ENCODE measurements at places on chromosomes 1 and 21. TPM values are rescaled to one million over a fixed set of nuclear protein-coding genes. Genes with fewer than 3 reads are reported as not detected.

Gene ELAPOR1
- 0.20 TPM for total RNA-seq

Gene LRRC53
- total RNA-seq, result not detected

Gene AUNIP
- total RNA-seq, result 30.9 TPM

Gene ATP6V1G3
- not detected for total RNA-seq

Gene CALML6
- not detected for total RNA-seq

DNA sequence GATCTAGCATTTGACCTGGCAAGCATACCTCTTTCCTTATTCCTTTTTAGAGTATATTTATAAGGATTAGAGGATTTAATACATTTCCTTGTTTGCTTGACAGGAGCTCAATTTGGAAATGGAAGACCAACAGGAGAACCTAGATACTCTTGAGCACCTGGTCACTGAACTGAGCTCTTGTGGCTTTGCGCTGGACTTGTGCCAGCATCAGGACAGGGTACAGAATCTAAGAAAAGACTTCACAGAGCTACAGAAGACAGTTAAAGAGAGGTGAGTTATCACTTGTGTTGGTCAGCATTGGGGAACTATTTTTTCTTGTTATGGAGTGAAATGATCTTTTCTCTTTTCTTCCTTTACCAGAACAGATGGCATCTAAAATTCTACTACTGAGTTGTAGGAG is 123.4 kb upstream of the BMP8A start:
- no peak for DNase-seq

- no peak for DNase-seq
These were observed 105.9 kb upstream of the SLC45A1 start for GRCh38 chr1:8211883-8212579.

- peak; percentile 79 for DNase-seq
These were observed 42.8 kb downstream of the ACP6 start for GRCh38 chr1:147627435-147628110.

DNA sequence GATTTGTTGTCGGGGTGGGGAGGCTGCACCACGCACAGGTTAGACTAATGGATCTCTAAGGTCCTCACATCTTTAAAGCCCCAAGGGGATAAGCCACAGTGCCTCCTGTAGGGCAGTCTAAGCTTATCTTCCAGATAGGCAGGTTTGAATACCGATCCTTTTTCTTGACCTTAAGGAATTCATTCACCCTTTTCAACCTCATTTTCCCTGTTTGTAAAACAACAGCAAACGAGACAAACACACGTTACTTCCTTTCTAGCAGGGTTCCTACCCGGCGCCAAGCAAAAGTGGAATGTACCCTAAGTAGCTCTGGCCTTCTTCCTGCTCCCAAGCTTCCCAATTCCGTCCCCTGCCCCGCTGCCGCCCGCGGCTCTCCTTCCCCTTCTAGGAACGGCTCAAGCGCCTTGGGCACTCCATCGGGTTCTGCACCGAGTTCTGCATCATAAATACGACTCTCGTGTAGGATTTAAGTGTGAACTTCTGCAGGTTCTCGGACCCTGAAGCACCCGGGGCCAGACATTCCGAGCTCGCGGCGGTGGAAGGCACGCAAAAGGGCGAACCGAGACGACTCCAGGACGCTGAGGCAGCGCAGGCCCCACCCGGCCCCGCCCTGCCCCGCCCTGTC is 548 bp upstream of the CDC20 start:
- peak; percentile 80 for DNase-seq

DNA sequence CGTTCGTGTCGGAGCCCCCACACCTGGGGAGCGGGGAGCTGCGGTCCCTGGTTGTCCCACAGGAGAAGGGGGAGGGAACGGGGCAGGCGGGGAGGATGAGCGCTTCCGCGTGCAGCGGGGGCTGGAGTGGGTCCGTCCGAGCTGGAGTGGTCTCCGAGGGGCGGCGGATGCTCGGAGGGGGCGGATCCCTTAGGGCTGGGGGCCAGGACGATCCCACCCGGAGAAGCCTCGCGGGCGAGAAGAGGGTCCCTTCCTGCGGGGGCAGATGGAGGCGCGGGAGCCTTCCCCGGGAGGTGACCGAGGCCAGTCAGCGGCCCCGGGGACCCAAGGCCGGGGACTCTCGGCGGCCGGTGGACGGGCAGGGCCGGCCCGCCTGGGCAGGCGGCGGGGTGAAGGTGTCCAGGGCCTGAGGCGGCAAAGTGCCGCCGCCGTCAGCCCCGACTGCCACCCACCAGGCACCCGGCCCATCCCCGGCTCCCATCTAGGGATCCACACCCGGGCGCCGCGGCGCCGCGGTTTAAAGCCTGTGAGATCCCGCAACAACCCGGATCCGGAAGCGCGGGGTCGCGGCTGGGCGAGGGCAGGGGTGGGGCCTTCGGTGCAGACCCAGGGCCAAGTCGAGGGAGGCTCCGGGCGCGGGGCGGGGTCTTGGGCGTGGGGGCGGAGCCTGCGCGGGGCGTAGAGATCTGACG is 5.3 kb upstream of the CCDC27 start:
- peak; percentile 98 for DNase-seq

DNA sequence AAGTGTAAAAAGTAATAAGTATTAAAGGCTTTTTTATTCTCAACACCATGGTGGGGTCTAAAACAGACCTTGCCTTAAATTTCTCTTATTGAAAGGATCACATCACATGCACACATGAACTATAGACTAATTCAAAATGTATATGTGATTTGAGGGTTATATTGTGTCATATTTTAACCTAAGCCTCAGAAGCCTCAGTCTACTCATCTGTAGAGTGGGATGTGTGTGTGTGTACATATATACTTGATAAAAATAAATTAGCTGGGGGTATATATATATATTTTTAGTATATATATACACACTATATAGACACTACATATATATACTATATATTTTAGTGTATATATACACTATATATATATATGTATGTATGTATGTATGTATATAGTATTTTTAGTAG is 58.8 kb downstream of the KCTD3 start:
- no peak for DNase-seq

- DNase-seq, result no peak
These were observed 46.6 kb downstream of the WLS start for GRCh38 chr1:68185743-68186142.

DNA sequence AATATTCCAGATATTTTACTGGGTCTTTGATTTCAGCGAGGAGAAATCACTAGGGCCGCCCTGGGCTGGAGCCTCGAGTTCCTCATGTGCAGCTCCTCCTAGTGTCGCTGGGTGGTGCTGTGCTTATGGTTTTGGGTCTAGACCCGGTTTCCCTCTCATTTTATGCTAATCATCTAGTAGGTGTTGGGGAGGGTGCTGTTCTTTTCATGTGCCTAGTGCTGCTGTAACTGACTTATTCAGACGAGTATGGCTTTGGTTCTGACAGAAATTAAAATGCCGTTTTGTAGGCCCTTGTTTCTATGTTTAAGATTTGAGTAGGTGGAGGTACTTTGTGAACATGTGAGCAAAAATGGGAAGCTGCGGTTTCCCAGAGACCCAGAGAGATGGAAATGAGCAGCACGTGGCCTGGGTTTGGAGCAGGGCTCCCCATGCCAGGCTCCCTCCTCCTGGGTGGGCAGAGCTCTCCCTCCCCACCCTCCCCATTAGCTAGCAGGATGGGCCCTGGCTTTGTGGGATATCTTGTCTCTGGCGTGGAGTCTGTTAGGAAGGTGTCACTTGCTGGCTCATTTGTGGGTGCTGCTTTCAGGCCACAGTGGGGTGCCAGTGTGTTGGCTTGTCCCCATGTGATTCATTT is 74.0 kb upstream of the GPR88 start:
- DNase-seq, result peak; percentile 63

DNA sequence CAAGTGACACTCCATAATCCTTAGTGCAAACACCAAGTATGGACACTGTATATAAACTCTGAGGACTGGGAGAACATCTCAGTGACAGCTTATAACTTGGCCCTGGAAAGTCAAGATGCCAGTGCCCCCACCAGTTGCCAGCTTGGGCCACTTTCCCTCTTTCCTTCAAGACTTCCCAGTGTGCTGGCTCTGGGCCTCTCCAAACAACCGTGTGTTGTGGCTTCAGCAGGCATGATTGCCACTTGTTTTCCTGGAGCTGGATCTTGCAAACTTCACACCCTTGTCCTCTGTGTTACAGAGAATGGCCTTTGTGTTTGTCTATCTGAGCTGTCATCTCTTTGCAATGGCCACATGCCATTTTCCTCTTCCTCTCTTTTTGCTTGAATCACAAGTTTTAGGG is 37.0 kb downstream of the CCDC185 start:
- no peak for DNase-seq

DNA sequence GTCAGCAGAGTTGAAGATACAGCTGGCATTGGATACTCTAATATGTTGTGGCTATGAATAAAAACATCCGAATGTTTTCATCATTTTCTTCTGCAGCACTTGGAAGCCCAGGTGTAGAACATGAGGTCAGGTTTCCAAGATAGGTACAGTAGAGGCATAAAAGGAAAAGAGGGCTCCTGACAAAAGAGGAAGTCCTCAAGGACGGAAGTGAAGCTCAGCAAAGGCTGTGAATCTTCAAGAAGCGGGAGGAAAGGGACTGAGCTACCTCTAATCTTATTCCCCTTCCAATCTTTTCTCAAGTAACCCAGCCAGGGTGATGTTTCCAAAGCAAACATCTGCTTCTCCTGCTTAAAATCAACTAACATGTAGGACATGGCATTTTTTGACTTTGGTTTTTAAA is 4.4 kb upstream of the PIK3C2B start:
- DNase-seq, result no peak

DNA sequence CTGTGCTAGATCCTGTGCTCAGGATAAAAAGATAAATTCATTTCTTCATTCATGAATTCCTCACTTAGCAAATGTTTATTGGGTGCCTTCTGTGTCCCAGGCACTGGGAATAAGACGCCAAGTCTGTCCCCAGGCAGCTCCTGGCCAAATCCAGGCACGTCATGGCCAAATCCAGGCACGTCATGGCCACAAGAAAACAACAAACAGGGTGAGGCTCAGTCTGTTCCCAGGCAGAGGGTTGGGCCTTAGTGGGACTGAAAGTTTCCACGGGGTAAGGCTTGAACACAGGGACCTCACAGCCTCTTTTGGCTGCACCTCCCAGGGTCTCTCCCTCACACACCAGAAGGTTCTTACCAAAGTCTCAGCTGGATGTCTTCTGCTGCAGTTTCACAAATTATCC is 95.7 kb downstream of the PAX7 start:
- DNase-seq, result no peak

- DNase-seq, result no peak
These were observed 675 bp upstream of the TEKT2 start for GRCh38 chr1:36083219-36083618.

- no peak for DNase-seq
These were observed 149.2 kb downstream of the NCAM2 start for GRCh38 chr21:21147374-21147745.

GRCh38 chr1:21082073-21082472 is 94.6 kb downstream of the EIF4G3 start:
- no peak for DNase-seq

DNA sequence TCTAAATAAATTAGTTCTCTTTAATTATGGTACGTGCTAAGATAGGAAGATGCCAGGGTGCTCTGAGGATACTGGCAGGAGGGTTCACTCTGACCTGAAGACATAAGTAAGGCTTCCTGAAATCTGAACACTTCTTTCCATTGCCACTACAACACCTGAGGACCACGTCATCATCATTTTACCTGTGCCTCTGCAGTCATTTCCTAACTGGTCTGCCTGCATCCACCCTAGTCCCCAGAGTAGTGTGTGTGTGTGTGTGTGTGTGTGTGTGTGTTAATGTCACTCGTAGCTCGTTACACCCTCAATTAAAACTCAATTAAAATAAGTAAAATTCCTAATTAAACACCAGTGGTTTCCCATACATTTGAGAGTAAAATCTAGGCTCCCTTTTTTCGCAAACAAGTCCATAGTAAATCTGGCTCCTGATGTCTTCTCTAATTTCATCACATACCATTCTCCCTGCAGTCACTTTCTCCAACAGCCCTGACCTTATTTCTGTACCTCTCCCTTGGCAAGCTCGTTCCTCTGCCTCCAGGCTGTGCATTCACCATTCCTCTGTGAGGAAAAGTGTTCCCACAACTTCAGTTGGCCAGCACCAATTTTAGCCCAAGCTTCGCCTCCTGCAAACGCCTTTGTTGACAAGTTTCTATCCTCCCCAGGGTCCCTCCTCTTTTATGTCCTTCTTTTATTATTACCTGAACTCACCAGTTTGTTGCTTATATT is 8.7 kb downstream of the IL12RB2 start:
- DNase-seq, result no peak

- DNase-seq, result no peak
These were observed 38.2 kb downstream of the CRYAA start for GRCh38 chr21:43207043-43207315.

DNA sequence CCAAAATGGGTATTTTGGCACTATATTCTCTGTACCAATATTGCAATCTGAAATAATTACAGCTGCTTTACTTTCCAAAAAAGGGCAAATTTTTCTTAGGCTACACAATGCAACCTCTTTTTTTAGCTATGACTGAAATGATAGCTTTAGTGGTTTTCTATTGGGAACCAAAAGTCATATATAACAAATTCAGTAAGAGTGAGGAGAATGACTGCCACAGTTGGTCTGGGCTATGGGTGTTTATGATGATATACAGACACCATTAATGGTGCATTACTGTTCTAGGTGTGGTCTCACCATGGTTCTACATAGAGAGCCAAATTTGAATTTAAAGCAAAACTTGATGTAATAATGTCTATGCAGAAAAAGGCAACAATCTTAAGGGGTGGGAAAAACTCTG is 72.3 kb upstream of the PTBP2 start:
- DNase-seq, result no peak

- no peak for DNase-seq
These were observed 6.3 kb downstream of the TAF5L start for GRCh38 chr1:229619614-229620013.

- no peak for DNase-seq
These were observed 27.9 kb upstream of the AGO1 start for GRCh38 chr1:35854989-35855700.

Measured in K562 (cell line).